GM12891 (cell line): ENCODE measurements at places on chromosomes 13 and 19.

- peak; percentile 44 for DNase-seq
These were observed 69.6 kb downstream of the ARHGEF7 start for GRCh38 chr13:111184458-111185401.

GRCh38 chr19:6556480-6557195 is 25.8 kb downstream of the TNFSF9 start:
- no peak for DNase-seq

DNA sequence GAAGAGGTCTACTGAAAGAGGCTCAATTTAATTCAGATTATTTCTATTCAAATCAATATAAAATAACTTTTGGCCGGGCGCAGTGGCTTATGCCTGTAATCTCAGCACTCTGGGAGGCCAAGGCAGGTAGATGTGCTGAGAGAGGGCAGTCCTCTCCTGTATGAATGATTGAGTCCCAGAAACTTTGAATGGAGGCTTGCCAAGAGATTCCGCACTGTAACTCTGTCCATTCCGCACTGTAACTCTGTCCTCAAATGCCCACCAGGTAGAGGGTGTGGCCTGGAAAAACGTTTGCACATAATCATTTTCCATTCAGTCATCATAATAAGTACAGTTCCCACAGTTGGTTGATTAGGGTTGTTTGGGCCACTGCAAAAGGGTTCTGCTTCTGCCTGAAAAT is 274.7 kb upstream of the SOX21 start:
- DNase-seq: no peak

DNA sequence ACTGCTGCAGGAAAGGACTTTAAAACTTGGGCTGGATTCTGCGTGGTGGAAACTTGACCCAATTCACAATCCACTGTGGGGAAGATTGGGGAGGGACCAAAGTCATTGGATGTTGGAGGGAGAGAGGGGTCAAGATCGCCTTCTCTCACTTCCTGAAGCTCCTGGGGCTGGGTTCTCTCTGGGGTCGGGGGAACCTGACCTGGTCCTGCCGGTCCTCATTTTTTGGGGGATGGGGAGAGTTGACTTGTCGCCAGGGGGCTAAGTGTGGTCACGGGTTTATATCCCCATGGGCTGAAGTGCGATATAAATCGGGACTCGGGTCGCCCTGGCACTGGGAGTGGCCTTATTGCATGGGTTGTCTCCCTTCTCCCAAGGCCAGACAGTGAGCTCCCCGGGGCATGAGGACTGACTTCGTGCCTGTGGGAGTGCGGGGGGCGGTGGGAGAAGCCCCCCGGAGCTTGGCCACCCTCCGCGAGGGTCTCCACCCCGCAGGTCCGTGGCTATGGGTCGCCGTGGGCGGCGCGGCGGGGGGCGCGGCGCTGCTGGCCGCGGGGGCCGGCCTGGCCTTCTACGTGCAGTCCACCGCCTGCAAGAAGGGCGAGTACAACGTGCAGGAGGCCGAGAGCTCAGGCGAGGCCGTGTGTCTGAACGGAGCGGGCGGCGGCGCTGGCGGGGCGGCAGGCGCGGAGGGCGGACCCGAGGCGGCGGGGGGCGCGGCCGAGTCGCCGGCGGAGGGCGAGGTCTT is 6.3 kb downstream of the ICAM5 start:
- DNase-seq: no peak

DNA sequence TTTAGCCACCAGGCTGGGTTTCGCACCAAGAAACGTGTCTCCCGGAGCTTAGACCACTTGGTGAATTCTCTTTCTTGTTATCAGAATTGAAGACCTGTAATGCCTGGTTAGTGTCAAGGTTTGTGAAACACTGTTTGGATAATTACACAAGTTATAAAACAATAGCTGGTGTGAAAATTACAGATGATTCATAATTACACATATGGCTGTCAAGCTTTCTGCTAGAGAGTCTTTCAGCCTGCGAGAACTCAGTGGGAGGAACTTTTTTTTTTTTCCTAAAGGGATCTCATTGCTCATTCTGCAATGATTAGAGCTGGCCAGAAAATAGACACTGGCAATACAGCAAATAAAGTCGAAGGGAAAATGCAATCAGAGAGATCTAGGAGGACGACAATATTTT is 13.4 kb upstream of the KLK4 start:
- no peak for DNase-seq

DNA sequence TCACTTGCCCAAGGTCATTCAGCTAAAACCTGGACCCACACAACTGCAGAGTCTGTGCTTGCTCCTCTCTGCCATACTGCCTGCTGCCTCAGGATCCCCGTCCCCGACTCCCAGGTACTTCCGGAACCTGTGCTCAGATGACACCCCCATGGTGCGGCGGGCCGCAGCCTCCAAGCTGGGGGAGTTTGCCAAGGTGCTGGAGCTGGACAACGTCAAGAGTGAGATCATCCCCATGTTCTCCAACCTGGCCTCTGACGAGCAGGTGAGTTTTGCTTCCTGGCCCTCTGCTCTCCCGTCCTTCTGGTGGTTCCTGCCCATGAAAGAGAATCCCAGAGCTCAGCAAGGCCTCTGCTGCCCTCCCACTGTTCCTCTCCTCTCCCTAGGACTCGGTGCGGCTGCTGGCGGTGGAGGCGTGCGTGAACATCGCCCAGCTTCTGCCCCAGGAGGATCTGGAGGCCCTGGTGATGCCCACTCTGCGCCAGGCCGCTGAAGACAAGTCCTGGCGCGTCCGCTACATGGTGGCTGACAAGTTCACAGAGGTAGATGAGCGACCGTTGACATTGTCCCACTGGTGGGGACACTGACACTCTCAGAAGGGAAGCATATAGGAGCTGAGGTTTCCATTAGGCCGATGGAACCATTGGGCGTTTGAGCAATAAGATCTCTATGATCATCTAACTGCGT is 22.9 kb downstream of the PPP2R1A start:
- no peak for DNase-seq

DNA sequence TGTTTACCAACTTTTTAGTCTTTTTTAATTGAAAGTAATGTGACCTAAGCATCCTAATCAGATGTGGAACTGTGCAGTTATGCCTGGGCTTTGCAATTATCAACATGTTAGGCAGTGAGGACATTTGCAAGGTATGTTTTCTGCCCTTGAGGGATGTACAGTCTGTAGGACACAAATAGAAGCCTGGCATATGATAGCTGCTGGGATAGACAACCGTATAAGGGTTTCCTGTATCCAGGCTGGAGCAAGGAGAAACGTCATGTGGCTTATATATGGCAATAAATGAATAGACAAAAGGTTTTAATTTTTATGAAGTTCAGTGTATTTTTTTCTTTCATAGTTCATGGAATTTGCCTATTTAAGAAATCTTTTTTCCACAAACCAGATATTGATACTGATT is 2.0 kb upstream of the VPS36 start:
- no peak for DNase-seq

DNA sequence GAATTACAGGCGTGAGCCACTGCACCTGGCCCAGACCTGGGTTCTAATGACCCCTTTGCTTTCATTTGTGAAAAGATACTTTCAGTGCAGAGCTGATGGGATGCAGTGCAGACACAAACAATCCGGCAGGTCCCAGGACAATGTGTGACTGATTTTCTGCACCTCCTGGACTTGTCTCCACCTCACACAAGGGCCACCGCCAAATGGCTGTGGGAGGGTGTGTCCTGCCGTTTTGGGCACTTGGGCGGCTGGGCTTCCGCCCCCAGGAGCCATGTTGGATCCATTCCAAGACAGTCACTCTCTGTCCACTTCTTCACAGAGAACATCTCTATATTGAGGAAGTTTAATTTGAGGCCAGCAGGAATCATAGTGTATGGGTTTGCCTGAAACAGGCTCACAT is 112.3 kb upstream of the ZNF507 start:
- DNase-seq: no peak

DNA sequence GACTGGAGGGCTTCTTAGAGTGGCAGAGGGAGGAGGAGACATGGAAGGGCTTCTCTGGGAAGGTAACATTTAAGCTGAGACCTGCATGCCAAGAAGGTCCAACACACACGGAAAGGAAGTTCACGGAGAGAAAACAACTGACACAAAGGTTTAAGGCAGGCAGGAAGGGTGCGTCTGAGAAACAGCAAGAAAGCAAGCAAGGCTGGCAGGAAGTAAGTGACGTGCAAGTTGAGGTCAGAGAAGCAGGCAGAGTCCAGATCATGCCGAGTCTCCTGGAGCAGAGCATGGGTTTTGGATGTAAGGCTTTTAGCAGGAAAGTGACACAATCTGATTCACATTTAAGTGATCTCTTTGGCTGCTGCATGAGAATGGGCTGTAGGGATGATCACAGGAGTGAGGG is 60.5 kb downstream of the ATP7B start:
- no peak for DNase-seq

- DNase-seq: no peak
These were observed 7.9 kb upstream of the RASA3 start for GRCh38 chr13:114140131-114140905.

- DNase-seq: no peak
These were observed 2.0 kb upstream of the POLD1 start for GRCh38 chr19:50381881-50382729.

DNA sequence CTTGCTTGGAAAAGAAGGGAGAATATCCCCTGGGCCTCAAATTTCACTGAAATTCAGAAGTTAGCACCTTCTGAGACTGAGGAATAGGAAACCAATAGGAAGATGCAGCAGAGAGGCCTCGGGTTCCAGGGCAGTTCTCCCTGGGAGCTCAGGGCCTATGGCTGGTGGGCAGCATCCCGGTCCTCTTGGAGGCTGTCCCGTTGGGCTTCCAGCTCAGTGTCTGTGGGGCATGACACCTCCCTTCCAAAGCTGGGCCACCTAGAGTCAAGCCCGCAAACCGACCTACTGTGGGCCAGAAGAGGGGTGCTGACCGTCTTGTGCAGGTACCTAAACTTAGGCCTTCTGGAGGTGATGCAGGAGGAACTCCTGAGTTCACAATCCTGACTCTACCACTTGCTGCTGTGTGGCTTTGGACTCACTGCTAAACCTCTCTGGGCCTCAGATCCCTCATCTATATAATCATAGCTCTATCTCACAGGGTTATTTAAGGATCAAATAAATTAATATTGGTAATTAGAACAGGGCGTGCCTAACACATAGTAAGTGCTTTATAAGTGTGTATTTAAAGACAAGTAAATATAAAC is 17.1 kb downstream of the SIAH3 start:
- no peak for DNase-seq

DNA sequence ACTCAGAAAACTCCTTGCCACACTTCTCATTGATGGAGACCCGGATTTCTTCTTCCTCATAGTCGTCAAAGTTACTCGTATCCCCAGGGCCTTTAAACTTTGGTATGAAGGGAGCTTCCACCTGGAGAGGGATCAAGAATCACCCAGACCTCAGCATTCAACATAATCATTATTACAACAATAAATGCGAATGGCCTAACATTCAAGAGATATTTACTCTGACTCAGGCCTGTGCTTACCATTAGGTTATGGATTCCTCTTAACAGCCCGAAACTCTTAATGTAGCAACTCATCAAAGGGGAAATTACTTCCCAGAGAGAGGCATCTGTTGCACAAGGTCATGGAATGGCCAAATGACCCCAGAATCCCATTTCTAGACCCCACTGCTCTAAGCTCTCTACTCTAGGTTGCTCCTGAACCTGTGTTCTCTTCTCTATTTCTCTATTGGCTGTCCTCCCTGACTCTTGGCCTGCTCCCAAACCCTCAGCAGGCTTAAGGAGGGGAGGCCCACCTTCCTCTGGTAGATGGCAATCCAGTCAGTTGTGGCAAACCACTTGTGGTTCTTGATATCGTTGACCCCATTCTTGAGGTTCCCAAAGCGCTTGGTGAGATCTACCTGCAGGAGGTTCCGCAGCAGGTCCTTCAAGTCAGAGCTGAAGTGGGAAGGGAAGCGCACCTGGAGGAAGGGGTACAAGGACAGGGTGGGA is 2.7 kb upstream of the SAMD1 start:
- no peak for DNase-seq

DNA sequence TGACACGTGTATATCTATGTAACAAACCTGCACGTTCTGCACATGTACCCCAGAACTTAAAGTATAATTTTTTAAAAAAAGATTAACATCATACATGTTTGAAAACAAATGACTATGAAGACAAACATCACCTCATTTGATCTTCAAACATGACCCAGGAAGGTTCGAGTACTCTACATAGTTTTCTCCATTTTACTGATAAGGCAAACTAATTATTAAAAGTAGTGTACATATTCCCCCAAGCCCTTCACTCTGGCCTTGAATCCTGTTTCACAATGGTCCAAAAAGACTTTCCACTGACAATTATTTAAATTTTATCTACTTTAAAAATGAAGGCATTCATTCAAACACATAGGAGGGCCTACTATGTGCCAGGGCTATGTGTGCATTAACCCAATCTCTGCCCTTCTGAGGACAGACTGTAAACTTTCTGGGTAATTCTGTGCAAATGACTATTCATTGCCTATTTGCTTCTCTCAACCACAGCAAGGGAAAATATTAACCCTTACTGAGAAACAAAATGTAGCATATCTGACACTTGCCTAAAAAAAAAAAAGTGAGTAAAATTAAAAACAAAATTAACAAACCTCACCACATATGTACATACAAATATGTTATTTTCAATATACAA is 22.1 kb downstream of the ATP7B start:
- DNase-seq: no peak

- no peak for DNase-seq
These were observed 50.2 kb upstream of the TPM4 start for GRCh38 chr19:16026131-16026530.

- no peak for DNase-seq
These were observed 31.6 kb upstream of the METTL21C start for GRCh38 chr13:102726430-102726829.

GRCh38 chr13:36981156-36981743 is 17.9 kb downstream of the ALG5 start:
- DNase-seq: no peak

DNA sequence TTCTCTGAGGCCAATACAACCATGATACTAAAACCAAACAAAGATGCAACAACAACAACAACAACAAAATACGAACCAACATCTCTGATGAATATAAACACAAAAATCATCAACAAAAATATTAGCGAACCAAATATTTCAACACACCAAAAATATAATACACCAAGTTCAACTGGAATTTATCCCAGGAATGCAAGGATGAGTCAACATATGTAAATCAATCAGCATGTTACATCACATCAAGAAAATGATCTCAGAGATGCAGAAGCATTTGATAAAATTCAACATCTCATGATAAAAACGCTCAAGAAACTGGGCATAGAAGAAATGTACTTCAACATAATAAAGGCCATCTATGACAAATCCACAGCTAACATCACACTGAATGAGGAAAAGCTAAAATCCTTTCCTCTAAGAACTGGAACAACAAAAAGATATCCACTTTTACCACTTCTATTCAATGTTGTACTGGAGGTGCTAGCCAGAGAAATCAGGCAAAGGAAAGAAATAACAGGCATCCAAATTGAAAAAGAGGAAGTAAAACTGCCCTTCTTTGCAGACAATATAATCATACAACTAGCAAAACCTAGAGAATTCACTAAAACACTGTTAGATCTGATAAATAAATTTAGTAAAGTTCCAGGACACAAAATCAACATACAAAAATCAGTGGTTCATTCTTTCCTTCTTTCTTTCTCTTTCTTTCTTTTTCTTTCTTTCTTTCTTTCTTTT is 2448.7 kb upstream of the PCDH20 start:
- no peak for DNase-seq

GRCh38 chr13:79222427-79223205 is 183.4 kb downstream of the RBM26 start:
- DNase-seq: no peak

GRCh38 chr13:110070511-110071120 is 236.3 kb downstream of the COL4A1 start:
- no peak for DNase-seq
